Left lung (tissue), 14 donors: ENCODE measurements at places on chromosomes 11 and 22. TPM values are rescaled to one million over a fixed set of nuclear protein-coding genes. Genes with fewer than 3 reads are reported as not detected.

LMO2 gene
- total RNA-seq: 27.8 TPM

GRCh38 chr22:29030618-29031226, 30.9 kb downstream of the C22orf31 start:
- peaks cover 15% of the 10 kb centered on the region for H3K4me1 ChIP-seq
- DNase-seq: peak; percentile 88

GRCh38 chr11:64582885-64583284, 8.1 kb upstream of the SLC22A12 start:
- no peak overlapping the region for H3K4me3 ChIP-seq
- H3K36me3 ChIP-seq: no peaks in the 10 kb centered on the region
- no peak overlapping the region for H3K27ac ChIP-seq
- H3K27me3 ChIP-seq: peaks cover 22% of the 10 kb centered on the region

DNA sequence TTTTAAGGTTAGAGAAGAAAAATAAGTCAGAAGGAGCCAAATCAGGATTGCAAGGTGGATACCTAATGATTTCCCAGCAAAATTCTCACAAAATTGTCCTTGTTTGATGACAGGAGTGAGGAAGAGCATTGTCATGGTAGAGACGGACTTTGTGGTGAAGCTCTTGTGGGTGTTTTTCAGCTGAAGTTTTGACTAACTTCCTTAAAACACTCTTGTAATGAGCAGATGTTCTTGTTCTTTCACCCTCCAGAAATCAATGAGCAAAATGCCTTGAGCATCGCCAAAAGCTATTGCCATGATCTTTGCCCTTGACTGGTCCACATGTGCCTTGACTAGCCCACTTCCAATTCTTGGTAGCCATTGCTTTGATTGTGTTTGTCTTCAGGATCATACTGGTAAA, 20.0 kb downstream of the CALCB start:
- no peaks in the 10 kb centered on the region for H3K4me1 ChIP-seq
- H3K36me3 ChIP-seq: no peaks in the 10 kb centered on the region
- H3K27me3 ChIP-seq: no peaks in the 10 kb centered on the region
- H3K4me3 ChIP-seq: no peak overlapping the region
- DNase-seq: no peak

- no peak for DNase-seq
- no peak overlapping the region for H3K27ac ChIP-seq
- no peak overlapping the region for H3K4me3 ChIP-seq
Measured at GRCh38 chr11:105834461-105834860, 187.6 kb downstream of the MSANTD4 start.

GVQW3 gene
- total RNA-seq: 2.9 TPM

DNA sequence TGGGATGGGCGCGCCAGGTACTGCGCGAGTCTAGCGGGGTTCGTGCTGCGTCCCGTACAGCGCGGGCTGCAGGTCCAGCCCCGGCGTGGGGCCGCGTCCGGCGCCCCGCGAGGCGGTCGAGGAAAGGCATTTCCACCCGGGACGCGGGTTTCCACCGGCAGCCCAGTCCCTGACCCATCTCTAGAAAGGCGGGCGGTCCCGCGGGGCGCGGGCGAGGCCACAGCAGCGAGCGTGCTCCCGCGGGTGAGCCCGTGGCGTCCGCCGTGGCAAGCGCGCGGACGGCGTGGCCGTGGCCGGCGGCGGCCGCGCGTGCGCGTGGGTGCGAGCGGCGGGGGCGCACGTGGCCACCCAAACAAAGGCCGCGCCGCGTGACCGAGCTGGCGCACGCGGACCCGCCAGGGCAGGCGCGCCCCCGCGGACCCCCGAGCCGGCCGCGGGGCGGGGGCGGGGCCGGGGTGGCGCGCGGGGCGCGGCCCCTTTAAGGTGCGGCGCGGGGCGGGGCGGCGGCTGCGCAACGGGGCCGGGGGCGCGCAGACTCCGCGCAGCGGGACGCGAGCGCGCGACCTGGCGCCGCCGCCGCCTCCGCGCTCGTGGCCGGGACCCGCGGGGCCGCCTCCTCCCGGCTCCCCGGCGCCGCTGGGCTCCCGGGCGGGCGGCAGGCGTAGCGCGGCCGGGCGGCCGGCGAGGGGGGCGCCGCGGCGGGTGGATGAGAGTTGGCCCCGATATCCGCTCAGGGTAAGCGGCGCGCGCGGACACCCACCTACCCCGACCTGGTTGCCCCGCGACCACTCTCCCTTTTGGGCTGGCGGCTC, 39.3 kb upstream of the CELSR1 start:
- no peaks in the 10 kb centered on the region for H3K27me3 ChIP-seq
- peak overlapping the region; percentile 67 for H3K27ac ChIP-seq
- H3K36me3 ChIP-seq: no peaks in the 10 kb centered on the region
- peaks cover 73% of the 10 kb centered on the region for H3K4me1 ChIP-seq
- DNase-seq: peak; percentile 89
- peak overlapping the region; percentile 33 for H3K4me3 ChIP-seq

GRCh38 chr22:27624705-27625104, 176.9 kb downstream of the MN1 start:
- H3K27ac ChIP-seq: no peak overlapping the region
- no peaks in the 10 kb centered on the region for H3K27me3 ChIP-seq
- no peaks in the 10 kb centered on the region for H3K36me3 ChIP-seq
- H3K4me3 ChIP-seq: no peak overlapping the region
- no peak for DNase-seq

KIAA0930 gene
- total RNA-seq: 58.9 TPM

CECR2 gene
- 8.0 TPM for total RNA-seq
